Ascending aorta (tissue), 2 donors: ENCODE measurements at places on chromosomes 2 and 18. TPM values are rescaled to one million over a fixed set of nuclear protein-coding genes. Genes with fewer than 3 reads are reported as not detected.

The PROKR1 gene
- total RNA-seq: not detected

GRCh38 chr2:179927041-179927440 lies 65.6 kb upstream of the ZNF385B start:
- H3K36me3 ChIP-seq: no peaks in the 10 kb centered on the region
- no peaks in the 10 kb centered on the region for H3K4me1 ChIP-seq
- H3K4me3 ChIP-seq: no peak overlapping the region
- no peak for DNase-seq
- H3K27me3 ChIP-seq: no peaks in the 10 kb centered on the region

DNA sequence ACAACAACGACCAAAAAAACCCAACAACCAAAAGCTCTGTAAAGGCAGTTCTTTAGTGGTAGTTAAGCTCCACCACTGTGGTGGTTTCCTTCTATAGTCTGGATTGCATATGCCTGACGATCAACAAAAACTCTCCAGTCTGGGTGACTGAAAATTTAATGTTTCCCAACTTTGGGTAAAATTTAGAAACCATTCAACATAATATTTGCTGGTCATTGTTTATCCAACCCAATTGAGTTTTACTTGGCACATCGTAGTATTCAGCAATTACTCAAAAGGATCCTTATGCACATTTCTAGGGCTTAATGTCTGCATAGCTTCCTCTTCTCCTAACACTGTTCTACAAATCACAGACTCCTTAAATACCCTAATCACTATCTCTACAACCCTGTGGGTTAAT lies 1080.2 kb upstream of the NRXN1 start:
- no peaks in the 10 kb centered on the region for H3K27me3 ChIP-seq
- no peak overlapping the region for H3K4me3 ChIP-seq
- no peak overlapping the region for H3K27ac ChIP-seq
- DNase-seq: no peak
- H3K4me1 ChIP-seq: no peaks in the 10 kb centered on the region

DNA sequence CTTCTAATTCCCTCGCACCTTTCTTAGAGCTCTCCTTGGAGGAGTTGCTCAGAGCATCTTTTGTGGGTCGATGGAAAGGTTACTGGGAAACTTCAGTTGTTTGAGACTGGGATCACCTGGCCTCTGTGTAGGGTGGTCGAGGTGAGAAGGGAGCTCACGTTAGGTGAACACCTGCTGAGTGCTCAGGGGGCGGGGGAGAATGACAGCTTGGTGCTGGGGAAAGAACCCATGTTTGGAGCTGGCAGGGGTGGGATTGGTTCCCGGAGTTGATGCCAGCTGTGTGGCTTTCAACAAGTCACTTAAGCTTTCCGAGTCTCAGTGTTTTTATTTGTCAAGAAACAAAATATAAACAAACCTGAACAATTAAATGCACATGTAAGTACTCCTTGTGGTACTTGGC lies 122.3 kb downstream of the GLI2 start:
- H3K4me1 ChIP-seq: peaks cover 8% of the 10 kb centered on the region
- H3K27ac ChIP-seq: no peak overlapping the region
- H3K4me3 ChIP-seq: no peak overlapping the region
- no peak for DNase-seq
- H3K36me3 ChIP-seq: no peaks in the 10 kb centered on the region

- no peaks in the 10 kb centered on the region for H3K36me3 ChIP-seq
- H3K4me3 ChIP-seq: no peak overlapping the region
- H3K27me3 ChIP-seq: no peaks in the 10 kb centered on the region
- no peaks in the 10 kb centered on the region for H3K4me1 ChIP-seq
Observed at GRCh38 chr2:156017341-156017885, 315.1 kb downstream of the NR4A2 start.

GRCh38 chr2:118122594-118123281 lies 34.5 kb downstream of the INSIG2 start:
- H3K4me3 ChIP-seq: no peak overlapping the region
- DNase-seq: no peak
- peak overlapping the region; percentile 71 for H3K27ac ChIP-seq
- H3K27me3 ChIP-seq: no peaks in the 10 kb centered on the region

GRCh38 chr18:48036226-48036625 lies 105.8 kb upstream of the SMAD2 start:
- H3K27me3 ChIP-seq: no peaks in the 10 kb centered on the region
- H3K4me1 ChIP-seq: peaks cover 3% of the 10 kb centered on the region
- H3K27ac ChIP-seq: no peak overlapping the region
- peaks cover 12% of the 10 kb centered on the region for H3K36me3 ChIP-seq
- DNase-seq: peak; percentile 68
- no peak overlapping the region for H3K4me3 ChIP-seq

The DLX2 gene
- total RNA-seq: not detected

GRCh38 chr2:23524261-23524706 lies 139.3 kb downstream of the KLHL29 start:
- peak overlapping the region; percentile 83 for H3K27ac ChIP-seq
- H3K36me3 ChIP-seq: no peaks in the 10 kb centered on the region
- H3K27me3 ChIP-seq: no peaks in the 10 kb centered on the region
- H3K4me3 ChIP-seq: peak overlapping the region; percentile 48
- peaks cover 13% of the 10 kb centered on the region for H3K4me1 ChIP-seq

GRCh38 chr2:26034637-26034992 lies 731 bp downstream of the RAB10 start:
- H3K27ac ChIP-seq: peak overlapping the region; percentile 96
- peaks cover 3% of the 10 kb centered on the region for H3K4me1 ChIP-seq
- H3K27me3 ChIP-seq: no peaks in the 10 kb centered on the region

DNA sequence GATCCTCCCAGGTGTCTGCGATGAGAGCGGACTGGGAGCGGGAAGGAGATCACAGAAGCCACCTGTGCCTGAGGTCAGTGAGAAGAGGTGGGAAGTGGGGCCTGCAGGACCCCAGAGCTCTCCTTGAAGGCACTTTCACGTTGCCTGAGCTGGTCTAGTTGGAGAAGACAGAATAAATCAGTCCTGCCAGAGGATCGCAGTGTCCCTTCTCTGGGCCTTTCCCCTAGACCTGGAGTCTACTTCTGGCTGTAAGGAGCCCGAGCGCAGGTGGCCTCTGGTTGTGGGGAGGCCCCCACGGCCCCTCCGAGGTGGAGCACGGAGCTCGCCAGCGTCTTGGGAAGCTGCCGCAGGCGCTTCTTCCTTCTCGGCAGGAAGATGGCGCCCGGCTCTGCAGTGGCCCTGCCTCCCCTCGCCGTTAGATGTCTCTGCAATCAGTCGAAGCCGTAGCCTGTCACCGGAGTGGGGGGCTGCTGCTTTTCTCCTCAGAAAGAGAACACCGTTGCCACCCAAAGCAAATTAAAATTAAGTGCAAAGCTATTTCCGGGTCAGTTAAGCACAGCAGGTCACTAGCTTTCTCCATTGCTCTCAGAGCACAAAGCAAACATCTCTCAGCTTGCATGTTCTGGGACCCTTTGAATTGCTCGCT lies 212.0 kb upstream of the MYT1L start:
- no peaks in the 10 kb centered on the region for H3K36me3 ChIP-seq
- no peak overlapping the region for H3K4me3 ChIP-seq
- no peak for DNase-seq
- no peak overlapping the region for H3K27ac ChIP-seq
- no peaks in the 10 kb centered on the region for H3K4me1 ChIP-seq

- H3K27ac ChIP-seq: no peak overlapping the region
- peaks cover 3% of the 10 kb centered on the region for H3K36me3 ChIP-seq
- DNase-seq: no peak
- H3K4me3 ChIP-seq: no peak overlapping the region
- no peaks in the 10 kb centered on the region for H3K27me3 ChIP-seq
Observed at GRCh38 chr18:27994571-27994970, 182.4 kb downstream of the CDH2 start.

GRCh38 chr18:12604445-12605007 lies 53.4 kb downstream of the SPIRE1 start:
- peaks cover 3% of the 10 kb centered on the region for H3K4me1 ChIP-seq
- H3K36me3 ChIP-seq: no peaks in the 10 kb centered on the region
- H3K27ac ChIP-seq: no peak overlapping the region
- no peaks in the 10 kb centered on the region for H3K27me3 ChIP-seq

DNA sequence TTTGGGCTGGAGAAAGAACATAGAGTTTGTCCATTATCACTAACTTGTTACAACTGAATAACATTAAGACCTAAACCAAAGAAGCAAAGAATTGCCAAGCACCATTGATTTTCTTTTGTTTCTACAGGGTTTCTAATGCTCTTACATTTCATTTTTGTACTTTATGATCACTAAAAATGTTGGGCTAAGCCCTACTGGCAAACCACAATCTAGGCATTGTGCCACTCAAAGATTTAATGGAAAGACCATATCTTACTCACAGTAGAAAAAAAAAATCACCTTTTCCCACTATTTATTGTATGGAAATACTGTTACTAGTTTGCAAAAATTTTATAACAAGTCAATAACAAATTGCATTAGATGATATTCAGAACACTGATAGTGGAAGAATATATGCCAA lies 447.4 kb upstream of the PKDCC start:
- no peaks in the 10 kb centered on the region for H3K27me3 ChIP-seq
- no peaks in the 10 kb centered on the region for H3K36me3 ChIP-seq
- H3K27ac ChIP-seq: no peak overlapping the region
- H3K4me1 ChIP-seq: no peaks in the 10 kb centered on the region
- H3K4me3 ChIP-seq: no peak overlapping the region

GRCh38 chr2:221705185-221705877 lies 133.2 kb upstream of the EPHA4 start:
- no peaks in the 10 kb centered on the region for H3K4me1 ChIP-seq
- no peaks in the 10 kb centered on the region for H3K36me3 ChIP-seq
- no peak overlapping the region for H3K27ac ChIP-seq

The KIF5C gene
- 6.2 TPM for total RNA-seq

- H3K4me1 ChIP-seq: no peaks in the 10 kb centered on the region
- no peak overlapping the region for H3K4me3 ChIP-seq
- H3K27ac ChIP-seq: no peak overlapping the region
- DNase-seq: no peak
- no peaks in the 10 kb centered on the region for H3K27me3 ChIP-seq
- H3K36me3 ChIP-seq: peaks cover 68% of the 10 kb centered on the region
Observed at GRCh38 chr18:79916128-79916494, 35.3 kb downstream of the SLC66A2 start.

DNA sequence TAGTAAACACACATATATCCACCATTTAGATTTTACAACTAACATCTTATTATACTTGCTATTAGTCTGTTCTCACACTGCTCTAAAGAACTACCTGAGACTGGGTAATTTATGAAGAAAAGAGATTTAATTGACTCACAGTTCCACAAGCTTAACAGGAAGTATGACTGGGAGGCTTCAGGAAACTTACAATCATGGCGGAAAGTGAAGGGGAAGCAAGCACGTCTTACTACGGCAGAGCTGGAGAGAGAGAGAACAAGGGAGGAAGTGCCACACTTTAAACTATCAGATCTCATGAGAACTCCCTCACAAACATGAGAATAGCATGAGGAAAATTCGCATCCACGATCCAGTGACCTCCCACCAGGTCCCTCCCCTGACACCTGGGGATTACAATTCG lies 240.7 kb downstream of the CAMKMT start:
- H3K36me3 ChIP-seq: no peaks in the 10 kb centered on the region
- H3K4me3 ChIP-seq: no peak overlapping the region
- no peak for DNase-seq
- no peak overlapping the region for H3K27ac ChIP-seq

The DCC gene
- not detected for total RNA-seq

GRCh38 chr2:216632346-216632951 lies 771 bp upstream of the IGFBP2 start:
- H3K36me3 ChIP-seq: no peaks in the 10 kb centered on the region
- H3K4me1 ChIP-seq: peaks cover 7% of the 10 kb centered on the region
- peak overlapping the region; percentile 76 for H3K27ac ChIP-seq
- no peaks in the 10 kb centered on the region for H3K27me3 ChIP-seq
- DNase-seq: no peak
- H3K4me3 ChIP-seq: peak overlapping the region; percentile 96

- H3K36me3 ChIP-seq: no peaks in the 10 kb centered on the region
- H3K27me3 ChIP-seq: no peaks in the 10 kb centered on the region
- no peak overlapping the region for H3K27ac ChIP-seq
- no peaks in the 10 kb centered on the region for H3K4me1 ChIP-seq
- peak; percentile 41 for DNase-seq
Observed at GRCh38 chr2:207252979-207253645, 87.4 kb upstream of the KLF7 start.

The GCG gene
- total RNA-seq: not detected

The LHCGR gene
- not detected for total RNA-seq

DNA sequence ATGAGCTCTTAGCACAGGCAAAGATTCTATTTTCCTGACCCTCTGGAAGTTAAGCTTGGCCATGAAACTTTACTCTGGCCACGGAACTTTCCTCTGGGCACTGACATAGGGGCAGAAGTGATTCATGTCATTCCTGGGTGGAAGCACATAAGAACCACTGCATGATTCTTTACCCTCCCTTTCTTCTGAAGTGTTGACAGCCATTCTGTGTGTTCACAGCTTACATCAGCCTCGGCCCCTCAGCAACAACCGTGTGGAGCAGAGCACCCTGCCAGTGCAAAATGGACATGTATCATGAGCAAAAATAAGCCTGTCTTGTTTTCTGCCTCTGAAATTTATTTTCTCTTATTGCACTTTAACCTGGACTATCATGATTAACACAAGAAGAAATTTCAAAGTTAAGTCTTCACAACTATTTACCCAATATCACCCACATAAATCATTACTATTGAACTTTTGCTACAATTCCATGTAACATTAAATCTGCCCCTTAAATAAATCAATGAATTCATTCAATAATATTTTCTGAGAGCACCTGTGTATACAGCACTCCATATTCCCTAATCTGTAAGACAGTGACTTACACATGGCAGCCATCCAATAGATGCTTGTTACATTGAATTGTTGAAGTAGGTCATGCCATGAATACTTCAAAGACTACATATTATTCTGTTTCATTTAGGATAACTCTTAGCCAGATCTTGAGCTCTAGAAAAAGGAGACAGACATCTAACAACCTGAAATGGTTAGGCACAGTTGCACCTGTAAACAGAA lies 531.9 kb downstream of the IRS1 start:
- no peaks in the 10 kb centered on the region for H3K27me3 ChIP-seq
- DNase-seq: no peak
- no peak overlapping the region for H3K4me3 ChIP-seq
- H3K27ac ChIP-seq: no peak overlapping the region

The UGT1A8 gene
- not detected for total RNA-seq

GRCh38 chr18:48940854-48941611 lies 9.7 kb downstream of the SMAD7 start:
- no peak for DNase-seq
- H3K27me3 ChIP-seq: no peaks in the 10 kb centered on the region
- H3K4me3 ChIP-seq: peak overlapping the region; percentile 94
- H3K27ac ChIP-seq: peak overlapping the region; percentile 97

- no peaks in the 10 kb centered on the region for H3K36me3 ChIP-seq
- H3K4me1 ChIP-seq: no peaks in the 10 kb centered on the region
- no peaks in the 10 kb centered on the region for H3K27me3 ChIP-seq
- H3K27ac ChIP-seq: no peak overlapping the region
- no peak overlapping the region for H3K4me3 ChIP-seq
Observed at GRCh38 chr2:121295911-121296650, 11.1 kb upstream of the TFCP2L1 start.

DNA sequence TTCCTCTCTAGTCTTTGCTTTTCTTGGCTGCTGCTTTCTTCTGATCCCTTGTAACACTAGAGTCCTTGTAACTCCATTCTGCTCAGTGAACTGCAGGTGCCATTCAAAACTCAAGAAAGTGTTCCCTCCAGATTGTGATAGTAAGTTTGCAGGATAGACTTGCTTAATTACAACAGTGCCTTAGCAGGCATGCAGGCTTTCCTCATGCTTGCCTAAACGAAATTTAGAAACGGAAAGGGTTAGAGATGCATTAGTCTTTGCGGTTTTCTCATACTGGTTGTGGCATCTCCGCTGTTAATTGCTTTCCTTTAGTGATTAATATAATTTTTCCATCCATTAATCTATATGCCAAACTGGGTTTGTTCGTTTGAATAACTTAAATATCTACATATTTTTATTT lies 82.9 kb downstream of the DOK6 start:
- H3K4me3 ChIP-seq: no peak overlapping the region
- no peak overlapping the region for H3K27ac ChIP-seq
- H3K4me1 ChIP-seq: no peaks in the 10 kb centered on the region
- H3K36me3 ChIP-seq: no peaks in the 10 kb centered on the region
